ENCODE measurements at places on chromosomes 3 and 15. TPM values are rescaled to one million over a fixed set of nuclear protein-coding genes. Genes with fewer than 3 reads are reported as not detected.

XYLB gene
- polyA plus RNA-seq, result 0.28 TPM

ATP13A5 gene
- polyA plus RNA-seq, result not detected

SAMMSON gene
- not detected for polyA plus RNA-seq

RHCG gene
- not detected for polyA plus RNA-seq

CHST2 gene
- 7.8 TPM for polyA plus RNA-seq

FAM43A gene
- 33.1 TPM for polyA plus RNA-seq

KCNMB2 gene
- polyA plus RNA-seq, result not detected

ZBBX gene
- polyA plus RNA-seq, result not detected

AP3B2 gene
- polyA plus RNA-seq, result 0.35 TPM

PLA2G4D gene
- not detected for polyA plus RNA-seq

C3orf49 gene
- not detected for polyA plus RNA-seq

PRSS50 gene
- not detected for polyA plus RNA-seq

RTP4 gene
- 5.9 TPM for polyA plus RNA-seq

LSMEM2 gene
- 0.30 TPM for polyA plus RNA-seq
